ENCODE measurements at places on chromosomes 6 and 20. TPM values are rescaled to one million over a fixed set of nuclear protein-coding genes. Genes with fewer than 3 reads are reported as not detected.

DNA sequence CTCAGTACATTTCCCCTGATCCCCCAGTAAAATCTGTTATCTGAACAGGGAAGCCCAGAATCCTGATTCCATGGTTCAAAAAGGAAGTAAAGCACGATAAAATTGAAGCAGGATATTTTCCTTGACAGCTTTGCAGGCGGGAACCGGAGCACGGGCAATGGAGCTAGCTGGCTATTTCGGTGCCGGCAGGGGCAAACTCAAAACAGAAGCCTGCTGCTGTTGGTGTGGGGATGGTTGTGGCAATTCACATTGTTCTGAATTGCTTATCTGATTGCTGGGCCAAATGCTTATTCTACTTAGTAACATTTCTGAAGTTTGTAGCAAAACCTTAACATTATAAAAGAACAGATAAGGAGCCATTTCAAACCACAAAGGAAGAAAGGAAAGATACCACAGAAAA lies 172.4 kb downstream of the MMS22L start:
- DNase-seq, result no peak

- no peak for DNase-seq
These were observed 3.1 kb upstream of the ULBP2 start for GRCh38 chr6:149938571-149939355.

DNA sequence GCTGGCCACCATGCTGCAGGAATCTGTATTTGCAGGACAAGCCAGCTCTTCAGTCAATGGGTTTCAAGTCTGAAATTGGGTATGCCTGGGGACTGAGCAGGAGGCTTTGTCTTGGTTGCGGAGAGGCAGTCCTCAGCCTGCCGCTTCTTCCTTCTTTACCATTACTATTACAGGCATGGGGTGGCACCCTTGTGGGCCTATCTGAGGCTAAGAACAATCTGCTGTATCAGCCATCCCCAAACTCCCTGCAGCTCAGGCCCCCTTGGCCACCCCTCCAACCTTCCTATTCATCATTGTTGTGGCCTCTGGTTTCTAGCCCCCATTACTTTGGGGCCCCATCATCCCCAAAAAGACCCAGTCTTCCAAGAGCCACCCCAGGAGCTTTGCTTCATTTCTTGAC lies 289.2 kb upstream of the FOXQ1 start:
- no peak for DNase-seq

Gene MEI4
- total RNA-seq, result 0.73 TPM

Data from Right ventricle myocardium superior (tissue), 1 donor.